ENCODE measurements at places on chromosomes 3 and 15.

GRCh38 chr3:4990069-4990468, 10.8 kb downstream of the BHLHE40 start:
- DNase-seq, result no peak

DNA sequence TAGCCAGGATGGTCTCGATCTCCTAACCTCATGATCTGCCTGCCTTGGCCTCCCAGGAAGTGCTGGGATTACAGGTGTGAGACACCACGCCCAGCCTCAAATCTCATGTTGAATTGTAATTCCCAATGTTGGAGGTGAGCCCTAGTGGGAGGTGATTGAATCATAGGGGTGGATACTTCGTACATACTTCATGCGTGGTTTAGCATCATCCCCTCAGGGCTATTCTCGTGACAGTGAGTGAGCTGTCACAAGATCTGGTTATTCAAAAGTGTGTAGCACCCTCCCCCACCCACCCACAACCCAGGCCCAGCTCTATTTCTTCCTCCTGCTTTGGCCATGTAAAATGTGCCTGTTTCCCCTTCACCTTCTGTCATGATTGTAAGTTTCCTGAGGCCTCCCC, 236.9 kb upstream of the IL12A start:
- no peak for DNase-seq

GRCh38 chr15:40316931-40317330, 6.6 kb upstream of the INAFM2 start:
- DNase-seq, result no peak

DNA sequence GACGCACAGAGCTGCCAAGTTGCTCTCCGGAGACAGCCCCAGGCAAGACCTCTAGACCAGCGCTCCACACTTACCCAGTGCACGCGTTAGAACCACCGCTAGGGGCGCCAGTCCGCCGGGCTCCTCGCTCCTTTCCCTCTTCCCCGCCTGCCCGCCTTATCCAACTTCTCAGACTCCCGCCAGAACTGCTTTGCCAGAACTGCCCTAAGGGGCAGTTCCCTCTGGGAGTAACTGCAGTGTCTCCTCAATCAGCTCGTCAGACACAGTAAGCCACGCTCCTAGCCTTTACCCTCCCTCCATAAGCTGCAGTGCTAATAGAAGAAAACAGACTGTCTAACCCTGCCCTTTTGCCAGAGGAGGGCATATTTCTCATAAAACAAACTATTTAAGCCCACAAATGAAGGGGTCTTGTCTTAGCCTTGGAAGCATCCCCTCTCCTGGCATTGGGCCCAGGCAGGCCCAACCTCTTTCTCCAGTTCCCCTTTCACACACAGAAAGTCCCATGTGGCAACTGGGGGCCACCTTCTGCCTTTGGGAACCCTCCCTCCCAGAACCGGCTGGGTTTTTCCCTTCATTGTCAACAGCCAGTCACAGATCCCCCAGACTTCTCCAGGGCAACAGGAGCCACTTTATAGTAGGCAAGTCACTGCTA, 3.7 kb downstream of the BMF start:
- DNase-seq, result peak; percentile 48
